ENCODE measurements at places on chromosomes 3 and 15.

- DNase-seq = peak; percentile 38
Observed at GRCh38 chr15:73127302-73127936, 75.2 kb downstream of the NEO1 start.

DNA sequence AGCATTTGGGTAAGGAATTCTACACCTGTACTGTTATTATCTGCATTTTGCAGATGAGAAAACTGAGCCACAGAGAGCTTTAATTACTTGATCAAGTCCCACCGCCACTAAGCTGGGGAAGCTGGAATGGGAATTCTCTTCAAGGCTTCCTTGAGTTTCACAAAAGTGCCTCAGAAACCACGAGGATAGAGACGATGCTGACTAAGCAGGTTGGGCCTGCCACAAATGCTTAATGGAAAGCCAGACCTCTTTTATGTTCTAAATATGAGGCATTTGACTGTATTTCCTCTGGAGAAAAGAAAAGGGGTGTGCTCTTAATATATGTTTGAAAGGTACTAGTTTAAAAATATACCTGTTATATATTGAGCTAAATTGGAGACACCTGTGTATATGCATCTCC is 34.7 kb downstream of the ADAMTS9 start:
- DNase-seq = no peak

- DNase-seq = no peak
Observed at GRCh38 chr15:66608881-66609280, 43.1 kb upstream of the LCTL start.

GRCh38 chr15:80007532-80007931 is 36.5 kb upstream of the BCL2A1 start:
- no peak for DNase-seq

DNA sequence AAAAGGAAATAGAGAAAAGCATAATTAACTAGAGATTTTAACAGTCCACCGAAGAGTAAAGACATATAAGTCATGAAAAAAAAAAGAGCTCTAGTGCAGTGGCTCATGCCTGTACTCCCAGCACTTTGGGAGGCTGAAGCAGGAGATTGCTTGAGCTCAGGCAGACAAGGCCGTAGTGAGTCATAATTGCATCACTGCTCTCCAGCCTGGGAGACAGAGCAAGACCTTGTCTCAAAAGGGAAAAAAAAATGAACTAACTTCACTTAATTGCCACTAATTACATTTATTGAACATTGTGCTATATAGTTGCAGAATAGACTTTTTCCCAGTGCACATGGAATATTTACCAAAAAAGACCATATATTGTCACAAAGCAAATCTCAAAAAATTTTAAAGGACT is 221.8 kb downstream of the CBLB start:
- DNase-seq = peak; percentile 47

DNA sequence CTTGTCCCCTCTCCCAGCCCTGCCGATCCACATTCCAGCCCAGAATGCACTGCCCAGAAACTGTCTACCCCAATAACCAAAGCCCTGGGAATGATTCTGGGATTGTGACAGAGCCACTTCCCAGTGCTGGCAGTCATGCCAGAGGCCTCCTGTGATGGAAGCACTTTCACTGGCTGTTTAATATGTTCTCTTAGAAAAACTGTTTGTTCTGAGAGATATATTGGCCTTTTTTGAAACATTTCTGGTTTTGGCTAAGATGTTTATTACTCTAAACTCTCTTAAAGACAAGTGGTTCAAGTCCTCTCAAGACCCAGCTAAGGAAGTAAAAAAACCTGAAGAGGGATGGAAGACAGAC is 74.0 kb upstream of the HACD2 start:
- DNase-seq = no peak

GRCh38 chr3:4693620-4694019 is 200.5 kb downstream of the ITPR1 start:
- DNase-seq = no peak

DNA sequence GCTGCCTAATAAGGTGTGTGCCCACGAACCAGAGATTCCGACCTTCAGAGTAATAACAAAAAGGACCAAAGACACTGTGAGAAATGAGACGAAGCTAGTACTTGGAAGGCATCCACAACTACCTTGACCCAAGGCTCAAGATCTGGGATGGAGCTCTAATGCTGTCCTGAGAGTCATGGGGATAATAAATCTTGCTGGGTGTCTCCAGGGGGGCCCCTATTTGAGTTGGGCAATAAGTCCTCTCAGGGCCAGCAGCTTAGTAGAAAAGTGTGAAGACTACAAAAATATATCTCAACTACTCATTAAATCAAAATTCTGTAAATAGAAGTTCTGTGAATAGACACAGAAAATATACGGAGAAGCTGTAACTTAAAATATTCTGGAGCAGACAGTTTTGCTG is 2.9 kb upstream of the NDN start:
- no peak for DNase-seq

- DNase-seq = no peak
Observed at GRCh38 chr3:160210341-160210740, 14.9 kb upstream of the C3orf80 start.

DNA sequence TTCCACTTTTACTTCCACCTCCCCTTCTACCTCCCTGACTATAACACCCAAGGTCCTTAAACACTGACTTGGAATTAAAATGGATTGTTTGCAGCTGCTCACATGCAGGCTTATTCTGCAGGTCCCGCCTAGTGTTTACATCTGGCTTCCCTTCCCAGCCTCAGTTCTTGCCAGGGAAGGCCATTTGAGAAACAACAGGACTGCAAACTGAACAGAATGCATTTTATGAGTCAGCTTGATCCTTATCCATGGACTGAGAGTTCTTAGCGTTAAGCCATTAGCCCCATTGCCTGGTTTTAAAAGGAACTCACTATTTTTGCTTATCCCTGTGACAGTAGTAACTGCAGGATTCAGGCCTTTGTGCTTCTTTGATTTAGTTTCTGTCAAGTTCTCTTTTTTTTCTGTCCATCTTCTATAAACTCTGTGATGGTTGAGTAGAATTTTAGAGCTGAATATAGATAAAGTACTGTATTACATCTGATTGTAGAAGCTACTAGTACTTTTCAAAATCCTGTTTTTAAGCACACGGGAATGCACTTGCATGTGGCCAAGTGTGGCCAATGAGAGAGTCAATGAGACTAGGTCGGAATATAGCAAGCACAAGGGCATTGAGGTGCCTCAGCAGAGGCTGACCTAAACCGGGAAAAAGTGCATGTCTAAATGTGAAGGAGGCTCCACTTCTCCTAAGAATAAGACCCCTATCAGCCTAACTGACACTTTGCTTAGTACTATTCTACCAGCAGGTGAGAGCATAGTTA is 106.4 kb downstream of the TUSC7 start:
- DNase-seq = peak; percentile 13

DNA sequence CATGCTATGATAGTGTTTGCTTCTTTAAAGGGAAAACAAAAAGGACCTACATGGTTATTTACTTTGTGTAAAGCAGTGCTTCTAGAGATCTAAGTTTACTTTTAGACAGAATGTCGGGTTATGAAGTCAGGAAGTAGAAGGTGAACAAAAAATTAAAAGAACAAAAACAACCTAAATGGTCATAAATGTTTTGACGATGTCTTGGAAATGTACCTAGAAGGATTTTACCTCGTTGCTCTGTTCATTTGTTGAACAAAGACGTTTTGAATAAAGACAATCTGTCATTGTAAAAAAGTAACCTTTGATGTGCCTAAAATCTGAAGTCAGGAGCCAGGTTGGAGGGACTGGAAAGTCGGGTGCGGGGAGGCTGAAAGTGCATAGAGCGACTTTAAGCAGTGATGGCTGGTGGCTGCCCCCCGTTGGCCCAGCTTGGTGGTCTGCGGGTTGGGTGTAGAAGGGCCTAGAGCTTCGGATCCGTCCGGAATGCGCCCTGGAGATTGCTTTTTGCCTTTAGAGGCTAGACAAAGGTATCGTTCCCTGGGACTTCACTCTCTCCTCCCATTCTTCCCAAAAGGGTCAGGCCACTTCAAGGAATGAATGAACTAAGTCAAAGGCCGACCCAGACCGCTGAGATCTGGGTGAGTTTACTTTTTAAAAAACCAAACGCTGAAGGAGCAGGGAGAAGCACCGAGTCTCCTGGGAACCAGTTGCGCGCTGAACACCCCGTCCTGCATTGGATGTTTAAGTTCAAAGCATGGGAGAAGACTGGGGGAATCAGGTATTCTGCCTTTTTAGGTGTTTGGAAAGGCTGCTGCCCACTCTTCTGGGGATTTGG is 2.1 kb downstream of the SOX14 start:
- no peak for DNase-seq

- no peak for DNase-seq
Observed at GRCh38 chr3:29201604-29202003, 79.3 kb upstream of the RBMS3 start.

DNA sequence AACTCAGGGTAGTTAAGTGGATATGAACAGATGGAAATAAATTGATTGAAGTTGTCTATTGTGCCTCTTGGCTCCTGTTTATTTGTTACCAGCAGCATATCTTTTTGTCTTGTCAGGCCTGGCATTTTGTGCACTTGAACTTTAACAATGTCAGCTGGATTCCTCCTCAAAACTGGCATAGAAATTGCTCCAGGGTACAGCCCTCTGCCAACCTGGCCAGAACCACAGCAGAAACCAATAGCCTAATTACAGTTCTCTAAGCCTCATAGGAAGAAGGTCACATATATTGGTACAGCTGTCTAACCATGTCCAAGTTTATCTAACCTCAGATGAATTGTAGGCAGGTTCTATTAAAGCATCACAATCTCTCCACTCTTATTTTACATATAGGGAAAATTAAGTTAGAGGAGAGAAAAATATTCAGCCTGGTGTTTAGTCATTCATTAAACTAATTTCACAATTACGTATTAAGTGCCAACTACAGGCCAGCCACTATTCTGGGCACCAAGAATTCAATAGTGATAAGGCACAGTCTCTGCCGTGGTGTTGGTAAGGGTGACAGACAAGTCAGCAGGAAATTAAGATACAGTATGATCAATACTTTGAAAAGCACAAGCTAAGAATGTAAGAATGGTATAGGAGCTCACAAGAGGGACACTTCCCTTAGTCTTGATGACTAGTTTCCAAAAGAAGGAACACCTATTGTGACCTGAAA is 452.9 kb upstream of the NECTIN3 start:
- no peak for DNase-seq

GRCh38 chr3:174710612-174711011 is 148.5 kb upstream of the NAALADL2 start:
- DNase-seq = no peak

DNA sequence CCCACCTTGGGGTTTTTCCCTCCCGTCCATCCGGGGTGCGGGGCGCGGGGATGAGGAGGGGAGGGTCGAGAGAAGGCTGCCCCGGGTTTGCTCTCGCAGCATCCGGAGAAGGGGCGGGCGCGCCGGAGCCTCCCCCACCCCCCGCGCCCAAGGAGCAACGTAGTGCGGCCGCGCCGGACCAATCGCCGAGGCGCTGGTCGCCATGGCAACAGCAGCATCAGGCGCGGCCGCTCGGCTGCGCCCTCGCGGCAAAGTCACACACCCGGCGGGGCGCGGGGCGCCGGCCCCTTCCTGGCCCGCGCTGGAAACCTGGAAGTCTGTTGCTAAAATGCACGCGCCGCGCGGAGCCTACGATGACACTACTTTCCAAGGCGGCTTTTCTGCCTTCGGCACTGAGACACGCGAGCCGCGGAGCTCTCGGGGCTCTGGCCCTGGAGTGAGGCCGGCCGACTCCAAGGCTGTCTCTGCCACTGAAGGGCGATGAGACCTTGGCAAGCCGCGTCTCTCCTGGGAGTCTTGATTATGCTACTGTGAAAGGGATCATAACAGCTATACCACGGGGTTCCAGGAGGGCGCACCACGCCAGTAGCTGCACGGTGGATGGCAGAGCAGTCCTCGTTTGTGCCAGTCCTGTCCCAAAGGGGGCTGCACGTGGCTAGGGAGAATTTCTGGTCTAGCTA is at the start of gene IQSEC1:
Gene IQSEC1 (minus strand): TSS at position 104 of the 680 bp plus-strand sequence. CDS start 415 bp downstream, outside the sequence.
- DNase-seq = peak; percentile 46
